ENCODE measurements at places on chromosomes 3 and 15.

DNA sequence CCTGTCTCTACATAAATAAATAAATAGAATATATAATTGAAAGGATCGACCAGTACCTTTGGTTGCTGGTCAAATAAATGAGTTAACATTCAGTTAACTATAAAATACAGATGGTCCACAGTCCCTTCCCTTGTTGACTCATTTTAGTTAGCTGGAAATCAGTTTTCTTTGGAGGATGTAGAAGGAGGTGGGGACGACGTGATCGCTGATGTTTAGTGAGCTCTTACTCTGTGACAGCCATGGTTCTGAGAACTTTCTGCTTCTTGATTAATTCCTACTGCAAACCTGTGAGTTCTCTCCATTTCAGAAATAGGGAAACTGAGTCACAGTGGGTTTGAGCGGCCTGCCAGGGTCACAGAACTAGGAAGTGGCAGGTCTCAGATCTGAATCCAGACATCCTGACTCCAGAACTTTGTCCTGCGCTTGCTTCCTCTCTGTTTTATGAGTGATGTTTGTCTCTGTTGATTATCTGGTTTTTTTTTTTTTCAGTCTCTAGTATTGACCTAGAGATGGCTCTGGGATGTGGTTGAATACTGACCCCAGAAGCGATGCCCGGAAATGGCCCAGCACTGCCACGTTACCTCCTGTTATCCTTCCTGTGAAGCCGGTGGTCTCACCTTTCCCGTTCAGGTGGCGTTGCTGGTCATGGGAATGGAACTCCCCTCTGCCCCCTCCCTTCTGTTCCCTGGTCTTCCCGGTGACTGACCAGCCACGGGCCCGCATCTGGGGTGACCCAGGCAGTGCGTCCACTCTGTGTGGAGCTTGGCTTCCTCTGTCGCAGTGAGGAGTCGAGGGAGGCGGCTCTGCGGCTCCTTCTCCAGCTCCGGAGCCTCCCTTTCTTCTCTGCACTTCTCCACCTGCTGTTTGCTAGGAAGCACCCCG, 18.2 kb downstream of the SYNM start:
- no peak for DNase-seq

DNA sequence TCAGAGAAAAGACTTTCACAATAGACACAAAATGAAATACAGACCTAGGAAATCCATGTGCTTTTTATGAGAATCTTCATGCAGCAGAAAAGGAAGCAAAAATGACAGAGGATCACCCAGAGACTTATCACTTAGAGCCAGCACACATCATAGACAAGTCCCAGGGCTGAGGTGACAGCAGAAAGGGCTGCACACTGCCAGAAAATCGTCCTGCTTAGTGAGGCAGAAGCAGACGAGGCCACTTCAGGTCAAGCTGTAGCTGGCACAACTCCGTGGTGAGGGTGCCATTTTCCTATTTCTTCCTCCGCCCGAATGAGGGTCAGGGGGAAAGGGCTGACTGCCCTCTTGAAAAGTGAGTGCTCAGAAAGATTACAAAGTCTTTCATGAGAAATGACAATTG, 95.9 kb upstream of the TNIK start:
- no peak for DNase-seq

- no peak for DNase-seq
Observed at GRCh38 chr3:159191447-159191846, 389.6 kb downstream of the MFSD1 start.

DNA sequence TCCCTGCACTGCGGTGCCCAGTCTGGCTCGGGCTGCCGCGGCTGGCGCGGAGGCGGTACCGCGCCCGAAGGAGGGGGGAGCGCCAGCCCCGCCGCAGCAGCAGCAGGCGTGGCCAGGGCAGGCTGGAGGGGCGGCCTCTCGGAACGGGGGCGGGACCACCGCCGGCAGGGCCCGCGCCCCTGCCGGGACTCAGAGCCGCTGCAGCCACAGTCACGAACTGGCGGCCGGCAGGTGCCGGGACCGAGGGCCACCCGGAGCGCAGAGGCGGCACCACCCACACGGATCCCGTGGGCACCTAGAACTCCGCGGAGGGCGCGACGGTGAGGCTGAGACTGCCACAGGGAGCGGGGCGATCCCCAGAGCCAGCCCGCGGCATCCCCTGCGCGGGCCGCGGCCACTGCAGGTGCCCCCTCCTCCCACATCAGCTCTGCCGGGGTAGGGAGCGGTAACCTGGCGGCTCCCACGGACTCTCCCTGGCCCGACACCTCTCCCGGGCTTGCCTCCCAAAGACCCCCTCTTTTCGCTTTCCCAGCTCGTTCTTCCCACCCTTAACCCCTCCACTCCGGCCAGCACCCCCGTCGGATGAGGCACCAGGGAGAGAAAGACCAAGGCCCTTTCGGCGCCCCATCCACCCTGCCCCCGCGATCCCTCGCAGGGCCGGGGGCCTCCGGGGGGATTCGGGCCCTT, at the start of gene VWA5B2:
Gene VWA5B2 (plus strand): TSS at position 192 of the 687 bp plus-strand sequence. CDS start 944 bp downstream, outside the sequence.
- peak; percentile 60 for DNase-seq

- DNase-seq = no peak
Observed at GRCh38 chr3:45646051-45646585, 43.1 kb upstream of the SACM1L start.

DNA sequence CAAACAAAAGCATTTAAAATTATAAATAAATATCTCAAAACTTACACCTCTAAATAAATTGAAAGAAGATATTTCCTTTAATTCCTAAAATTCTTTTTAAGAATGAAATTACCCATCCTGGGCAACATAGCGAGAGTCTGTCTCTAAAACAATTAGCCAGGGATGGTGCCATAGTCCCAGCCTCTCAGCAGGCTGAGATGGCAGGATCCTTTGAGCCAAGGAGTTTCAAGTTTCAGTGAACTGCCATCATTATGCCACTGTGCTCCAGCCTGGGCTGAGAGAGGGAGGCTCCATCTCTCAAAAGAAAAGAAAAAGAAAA, 25.4 kb downstream of the AADAC start:
- DNase-seq = no peak

DNA sequence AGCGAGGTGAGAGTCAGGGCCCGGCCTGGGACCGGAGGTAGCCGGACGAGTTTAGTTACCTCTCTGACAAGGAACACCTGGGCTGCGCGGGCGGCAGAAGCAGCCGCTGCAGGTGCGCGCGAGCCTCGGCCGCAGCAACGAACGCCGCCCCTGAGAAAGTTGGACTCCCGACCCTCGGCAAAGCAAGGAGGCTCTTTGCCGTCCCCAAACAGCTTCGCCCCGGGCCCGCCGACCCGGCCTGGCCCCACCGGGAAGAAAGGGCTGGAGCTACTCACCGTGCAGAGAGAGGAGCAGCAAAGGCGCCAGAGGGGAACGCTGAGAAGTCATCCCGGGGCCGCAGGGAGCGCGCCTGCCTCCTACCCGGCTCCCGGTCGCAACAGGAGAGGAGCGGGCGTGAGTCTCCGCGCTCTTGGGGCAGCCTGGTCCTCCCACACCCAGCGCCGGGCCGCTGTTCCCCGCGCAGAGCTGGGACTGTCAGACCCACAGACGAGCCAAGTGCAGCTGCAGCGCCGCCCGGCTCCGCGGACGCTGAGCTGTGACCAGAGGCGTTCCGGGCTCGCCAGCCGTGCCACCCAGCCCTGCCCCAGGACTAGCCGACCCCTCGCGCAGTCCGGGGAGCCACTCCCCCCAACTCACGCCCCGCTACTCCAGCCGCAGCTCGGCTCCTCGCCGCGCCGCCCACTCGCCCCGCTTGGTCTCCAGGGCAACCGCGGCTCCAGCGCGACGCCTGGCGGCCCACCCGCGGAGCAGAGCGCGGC, at the start of gene IGSF11:
Gene IGSF11 (minus strand): TSS at position 591 of the 758 bp plus-strand sequence. CDS start 264 bp downstream, at position 327.
- DNase-seq = peak; percentile 52

GRCh38 chr3:76566211-76566534, 473.7 kb upstream of the ROBO2 start:
- no peak for DNase-seq

DNA sequence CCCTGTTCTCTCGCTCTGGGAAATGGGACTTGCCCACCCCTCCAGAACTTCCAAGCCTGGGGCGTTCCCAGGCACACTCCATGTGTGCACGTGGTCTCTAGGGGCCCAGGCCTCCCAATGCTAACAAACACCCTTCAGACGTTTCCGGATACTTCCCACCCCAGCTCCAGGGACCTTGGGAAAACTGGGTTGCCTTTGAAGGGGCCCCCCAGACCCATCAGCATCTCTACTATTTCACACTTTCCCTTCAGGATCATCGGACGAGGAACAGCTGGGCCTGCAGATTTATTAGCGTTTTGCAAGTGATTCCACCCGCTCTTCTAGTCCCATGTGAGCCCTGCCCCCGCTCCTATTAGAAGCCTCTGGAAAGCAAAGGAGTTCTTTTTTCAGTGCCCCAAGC, 63.2 kb downstream of the MAGEF1 start:
- no peak for DNase-seq

DNA sequence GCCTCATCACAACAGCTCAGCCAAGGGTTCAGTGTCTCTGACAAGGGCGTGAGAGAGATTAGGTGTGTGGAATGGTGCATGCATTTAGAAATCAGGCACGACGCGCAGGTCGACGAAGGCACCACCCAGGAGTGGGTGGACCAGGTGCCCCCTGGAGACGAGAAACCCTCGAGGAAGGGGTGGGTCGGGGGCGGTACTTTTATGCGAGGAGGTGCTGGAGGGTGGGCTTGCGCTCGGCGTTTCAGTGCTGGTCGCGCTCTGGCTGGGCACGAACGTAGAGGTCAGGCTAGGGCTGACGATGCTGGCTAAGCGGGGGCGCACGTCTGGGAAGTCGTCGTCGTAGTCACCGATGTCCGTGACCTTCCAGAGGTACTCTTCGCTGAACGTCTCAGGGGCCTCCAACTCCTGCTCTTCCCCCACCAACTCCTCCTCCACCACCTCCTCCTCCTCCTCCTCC, 393 bp downstream of the ERICH6 start:
- peak; percentile 9 for DNase-seq

GRCh38 chr3:46878781-46879436, 1.4 kb downstream of the PTH1R start:
- no peak for DNase-seq

GRCh38 chr3:41234823-41235721, 35.8 kb downstream of the CTNNB1 start:
- DNase-seq = no peak

- no peak for DNase-seq
Observed at GRCh38 chr3:65314916-65315315, 627.1 kb upstream of the ADAMTS9 start.

DNA sequence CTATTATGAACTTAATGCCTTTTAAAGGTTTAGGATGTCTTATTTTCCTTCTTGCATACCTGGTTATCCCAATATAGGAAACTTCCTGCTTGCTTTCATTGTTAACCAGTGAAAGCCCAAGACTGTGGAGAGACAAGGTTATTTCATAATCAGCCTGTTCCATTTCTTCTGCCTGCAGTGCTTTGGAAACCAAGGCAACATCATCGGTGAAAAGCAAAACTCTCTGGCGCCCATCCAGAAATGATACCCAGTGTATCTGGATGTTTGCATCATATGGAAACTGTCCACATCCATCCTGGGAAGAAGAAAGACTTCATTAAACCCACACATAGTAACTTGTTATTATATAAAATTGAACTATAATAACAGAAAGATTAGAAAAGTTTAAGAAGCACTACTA, 170.1 kb downstream of the VPS13C start:
- no peak for DNase-seq

GRCh38 chr15:99385865-99386264, 134.6 kb downstream of the LRRC28 start:
- no peak for DNase-seq

- no peak for DNase-seq
Observed at GRCh38 chr15:40234783-40235182, 4.1 kb upstream of the PAK6 start.

DNA sequence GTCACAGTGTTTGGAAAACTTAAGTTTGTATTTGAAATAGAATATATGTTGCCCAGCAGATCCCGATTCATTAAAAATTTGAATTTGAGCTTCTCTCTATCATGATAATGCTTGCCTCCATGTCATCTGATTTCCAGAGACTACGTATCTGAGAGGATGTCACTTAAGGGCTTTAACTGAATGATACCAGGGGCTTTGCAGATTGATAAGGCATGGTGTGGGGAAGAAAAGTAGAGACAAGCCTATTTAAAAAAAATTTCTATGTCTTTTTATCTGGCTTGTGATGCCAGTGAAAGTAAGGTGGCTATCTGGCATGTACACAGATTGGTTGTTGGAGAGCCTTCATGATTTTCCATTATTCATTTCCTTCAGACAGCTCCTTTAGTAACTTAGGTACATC, 72.7 kb downstream of the UBE2E2 start:
- no peak for DNase-seq

GRCh38 chr3:60336061-60336460, 915.2 kb downstream of the FHIT start:
- DNase-seq = no peak

DNA sequence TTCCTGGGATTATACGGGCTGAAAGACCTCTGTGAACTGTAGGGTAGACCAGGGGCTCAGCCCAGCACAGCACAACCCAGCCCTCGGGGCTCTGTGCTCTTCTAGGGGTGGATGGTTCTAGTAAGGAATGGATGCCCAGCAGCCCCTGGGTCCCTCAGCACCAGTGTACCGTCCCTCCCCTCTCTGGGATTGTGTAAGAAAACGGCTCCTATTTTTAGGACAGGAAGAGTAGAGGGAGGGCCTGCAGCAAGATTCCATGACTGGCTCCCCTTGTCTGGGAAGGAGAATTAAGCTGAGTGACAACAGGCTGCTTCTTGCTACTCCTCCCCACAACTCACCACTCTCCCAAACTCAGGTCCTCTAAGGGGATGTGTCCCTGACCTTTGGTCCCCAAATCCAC, 270.8 kb upstream of the TOPAZ1 start:
- no peak for DNase-seq
